NCI-H1436 treated with DMSO at 0.1 percent for 48 hours (cell line): ENCODE measurements at places on chromosomes 13 and 19.

GRCh38 chr19:3151563-3152418 lies 16.0 kb downstream of the GNA15 start:
- DNase-seq: no peak

DNA sequence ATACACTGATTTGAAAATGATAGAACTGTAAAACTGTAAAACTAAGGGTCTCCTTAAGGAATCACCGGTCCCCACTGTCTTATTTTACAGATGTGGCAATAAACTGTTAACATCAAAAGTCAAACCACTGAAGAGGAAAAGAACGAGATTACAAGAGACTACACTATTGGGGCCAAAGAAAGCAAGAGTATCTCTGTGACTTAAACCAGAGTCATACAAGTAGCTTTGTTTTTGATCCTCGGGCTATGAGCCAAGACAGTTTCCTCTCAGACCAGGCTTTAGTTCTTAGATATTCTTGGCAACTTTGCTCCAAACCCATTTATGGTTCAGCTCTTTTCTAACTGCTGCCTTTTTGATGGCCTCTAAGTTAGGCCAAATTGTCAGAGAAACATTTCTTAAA lies 113.8 kb downstream of the TBC1D4 start:
- DNase-seq: no peak

- no peak for DNase-seq
These were observed 70.2 kb downstream of the SOX1 start for GRCh38 chr13:112137144-112137543.

DNA sequence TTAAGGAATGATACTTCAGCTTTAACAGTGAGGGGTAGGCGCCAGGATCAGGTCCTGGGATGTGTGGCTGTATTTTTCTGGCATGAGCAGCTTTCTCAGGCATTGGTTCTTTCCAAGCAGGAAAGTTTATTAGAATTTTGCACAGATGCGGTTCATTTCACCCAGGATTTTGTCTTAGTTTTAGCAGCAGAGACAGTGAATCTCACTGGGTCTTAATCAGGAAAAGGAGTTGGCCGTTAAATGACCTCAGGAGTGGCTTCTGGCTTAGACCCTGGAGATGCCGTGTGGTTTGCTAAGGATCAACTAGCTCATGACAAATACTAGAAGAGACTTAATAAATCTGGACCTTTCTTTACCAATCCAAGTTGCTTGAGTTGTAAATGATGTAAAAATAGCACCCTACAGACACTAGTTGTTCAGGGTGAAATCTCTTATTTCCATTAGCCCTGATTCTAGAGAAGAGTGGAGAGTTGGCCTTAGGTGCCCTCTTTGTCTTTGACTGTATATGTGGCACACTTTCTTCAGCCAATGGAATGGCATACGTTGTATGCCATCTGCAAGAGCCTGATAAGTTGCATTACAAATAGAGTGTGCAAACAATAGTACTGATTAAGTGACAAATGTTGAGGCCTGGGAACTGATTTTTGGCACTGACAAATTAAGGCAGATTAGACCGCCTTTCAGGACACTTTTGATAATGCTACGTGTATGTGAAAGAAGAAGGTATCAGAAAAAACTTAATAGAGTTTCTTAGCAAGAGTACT lies 34.0 kb downstream of the LRCH1 start:
- no peak for DNase-seq

- DNase-seq: no peak
These were observed 7.4 kb upstream of the TBXA2R start for GRCh38 chr19:3613818-3614661.

DNA sequence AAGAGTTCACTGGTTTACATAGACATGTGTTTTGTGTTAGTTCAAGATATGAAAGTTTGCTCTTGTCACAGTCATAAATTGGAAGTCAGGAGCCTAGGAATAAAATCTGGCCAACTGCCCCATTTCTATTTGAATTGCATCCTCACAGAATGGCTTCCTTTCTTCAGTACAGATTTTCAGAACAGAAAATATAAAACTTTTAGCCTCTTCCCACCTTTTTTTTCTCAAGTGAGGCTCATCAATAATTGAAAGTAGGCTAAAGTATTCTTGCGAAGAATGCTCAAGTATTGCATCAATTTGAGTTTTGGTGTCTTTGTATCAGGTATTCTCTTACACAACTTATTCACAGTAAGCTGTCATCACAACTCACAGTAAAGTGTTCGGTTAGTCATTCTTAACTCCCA lies 802.7 kb downstream of the PCDH9 start:
- DNase-seq: no peak

DNA sequence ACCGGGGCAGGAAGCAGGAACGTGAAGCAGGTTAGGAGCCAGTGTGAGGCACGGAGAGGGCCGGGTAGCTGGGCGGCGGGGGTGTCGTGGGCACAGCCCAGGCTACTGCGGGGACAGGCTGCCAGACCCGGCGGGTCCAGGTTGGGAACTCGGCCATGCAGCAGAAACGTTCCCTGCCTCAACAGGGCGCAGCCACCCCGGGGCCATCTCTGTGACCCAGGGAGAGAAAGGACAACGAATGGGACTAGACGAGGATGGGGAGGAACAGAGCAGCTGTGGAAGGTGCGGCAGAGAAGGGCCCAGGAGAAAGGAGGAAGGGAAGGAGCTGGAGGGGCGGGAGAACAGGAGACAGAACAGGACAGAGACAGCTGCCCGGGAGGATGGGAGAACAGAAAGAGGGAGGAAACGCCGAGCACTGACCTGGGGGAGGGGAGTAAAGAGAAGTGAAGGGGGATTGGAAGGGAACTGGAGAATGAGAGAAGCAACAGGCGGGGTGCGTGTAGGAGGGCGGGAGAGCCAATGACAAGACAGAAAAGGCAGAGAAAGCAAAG lies 12.9 kb upstream of the GARIN5A start:
- no peak for DNase-seq

DNA sequence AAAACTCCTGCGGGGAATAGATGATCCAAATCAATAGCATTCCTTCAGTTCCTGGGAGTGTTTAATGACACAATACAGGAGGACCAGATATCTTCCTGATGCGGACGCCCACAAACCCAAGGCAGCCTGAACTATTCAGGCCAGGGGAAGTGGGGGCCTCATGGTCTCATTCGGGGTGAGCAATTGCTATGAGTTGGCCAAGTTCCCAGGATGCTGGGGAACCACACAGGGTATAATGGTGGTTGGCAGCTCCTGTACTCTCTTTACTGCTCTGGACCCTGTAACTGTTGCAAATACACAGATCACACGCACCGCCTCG lies 401.2 kb downstream of the IRS2 start:
- DNase-seq: no peak

DNA sequence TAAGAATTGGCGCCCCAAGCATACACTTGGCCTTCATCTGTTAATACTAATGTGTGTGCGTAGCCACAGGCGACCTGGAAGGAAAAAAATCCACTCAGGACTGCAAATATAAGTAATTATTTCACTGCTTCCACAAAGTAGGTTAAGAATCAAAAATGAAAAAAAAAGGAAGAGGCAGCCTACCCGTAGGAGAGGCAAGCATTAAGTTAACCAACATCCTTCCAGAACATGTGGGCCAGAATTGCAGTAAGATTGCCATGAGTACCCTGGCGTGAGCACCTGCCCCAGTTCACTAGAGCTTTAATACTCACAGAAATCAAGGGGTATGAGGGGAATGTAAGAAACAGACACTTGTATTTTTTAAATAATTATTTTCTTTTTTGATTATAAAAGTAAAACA lies 22.2 kb downstream of the RCBTB2 start:
- DNase-seq: no peak

GRCh38 chr13:73952648-73953047 lies 181.6 kb downstream of the KLF12 start:
- DNase-seq: no peak

GRCh38 chr19:13008926-13009787 lies 13.9 kb downstream of the NFIX start:
- DNase-seq: no peak

DNA sequence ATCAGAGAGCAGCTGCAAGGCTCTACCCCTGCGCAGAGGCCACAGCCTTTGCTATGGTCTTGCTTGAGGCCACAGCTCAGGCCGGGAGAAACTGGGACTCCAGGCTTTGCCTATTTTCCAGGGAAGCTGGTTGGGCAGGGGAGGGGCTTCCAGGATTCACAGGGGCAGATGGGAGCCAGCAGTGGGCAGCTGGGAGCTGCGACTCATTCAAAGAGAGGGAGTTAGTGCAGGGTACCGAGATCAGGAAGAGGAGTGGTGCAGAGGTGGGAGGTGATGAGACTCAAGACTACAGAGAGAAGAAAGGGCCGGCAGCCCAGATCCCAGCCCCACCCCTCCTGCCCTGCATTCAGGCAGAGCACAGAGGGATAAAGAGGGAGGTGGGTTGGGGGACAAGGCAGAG lies 12.1 kb downstream of the ADGRE5 start:
- no peak for DNase-seq

- DNase-seq: no peak
These were observed 4.5 kb upstream of the B3GNT8 start for GRCh38 chr19:41431426-41432386.

DNA sequence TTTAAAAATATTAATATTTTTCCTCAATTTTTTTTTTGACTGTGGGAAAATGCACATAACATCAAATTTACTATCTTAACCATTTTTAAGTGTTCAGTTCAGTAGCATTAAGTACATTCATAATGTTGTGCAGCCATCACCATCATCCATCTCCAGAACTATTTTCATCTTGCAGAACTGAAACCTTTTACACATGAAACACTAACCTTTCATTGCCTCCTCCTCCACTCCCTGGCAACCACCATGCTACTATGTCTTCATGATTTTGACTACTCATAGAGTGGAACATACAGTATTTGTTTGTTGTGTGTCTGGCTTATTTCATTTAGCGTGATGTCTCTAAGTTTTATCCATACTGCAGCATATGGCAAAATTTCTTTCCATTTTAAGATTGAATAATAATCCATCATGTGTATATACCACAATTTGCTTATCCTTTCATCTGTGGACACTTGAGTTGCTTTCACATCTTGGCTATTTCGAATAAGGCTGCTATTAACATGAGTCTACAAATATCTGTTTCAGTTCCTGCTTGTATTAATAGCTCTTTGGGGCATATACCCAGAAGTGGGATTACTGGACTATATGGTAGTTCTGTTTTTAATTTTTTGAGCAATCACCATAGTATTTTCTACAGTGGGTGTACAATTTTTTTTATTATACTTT lies 376.4 kb downstream of the MTUS2 start:
- no peak for DNase-seq

DNA sequence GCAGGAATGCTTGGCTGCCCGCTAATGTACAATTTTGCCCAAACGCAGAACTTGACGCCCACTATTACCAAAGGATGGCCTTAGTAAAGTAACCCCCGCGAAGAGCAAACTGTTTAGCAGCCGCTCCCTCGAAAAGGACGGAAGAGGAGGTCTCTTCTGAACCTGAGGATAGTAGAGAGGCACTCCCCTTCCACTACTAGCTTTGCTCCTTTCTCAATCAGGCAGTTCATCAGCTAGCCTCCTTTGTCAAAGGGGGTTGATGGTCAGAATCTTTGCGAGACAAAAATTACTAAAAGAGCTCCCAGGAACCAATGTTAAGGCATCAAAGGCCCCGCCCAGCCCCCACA lies 534 bp downstream of the CAB39L start:
- DNase-seq: no peak

GRCh38 chr13:101876951-101877350 lies 424.5 kb downstream of the ITGBL1 start:
- DNase-seq: no peak

- no peak for DNase-seq
These were observed 126.8 kb upstream of the RNF113B start for GRCh38 chr13:98303858-98304257.

DNA sequence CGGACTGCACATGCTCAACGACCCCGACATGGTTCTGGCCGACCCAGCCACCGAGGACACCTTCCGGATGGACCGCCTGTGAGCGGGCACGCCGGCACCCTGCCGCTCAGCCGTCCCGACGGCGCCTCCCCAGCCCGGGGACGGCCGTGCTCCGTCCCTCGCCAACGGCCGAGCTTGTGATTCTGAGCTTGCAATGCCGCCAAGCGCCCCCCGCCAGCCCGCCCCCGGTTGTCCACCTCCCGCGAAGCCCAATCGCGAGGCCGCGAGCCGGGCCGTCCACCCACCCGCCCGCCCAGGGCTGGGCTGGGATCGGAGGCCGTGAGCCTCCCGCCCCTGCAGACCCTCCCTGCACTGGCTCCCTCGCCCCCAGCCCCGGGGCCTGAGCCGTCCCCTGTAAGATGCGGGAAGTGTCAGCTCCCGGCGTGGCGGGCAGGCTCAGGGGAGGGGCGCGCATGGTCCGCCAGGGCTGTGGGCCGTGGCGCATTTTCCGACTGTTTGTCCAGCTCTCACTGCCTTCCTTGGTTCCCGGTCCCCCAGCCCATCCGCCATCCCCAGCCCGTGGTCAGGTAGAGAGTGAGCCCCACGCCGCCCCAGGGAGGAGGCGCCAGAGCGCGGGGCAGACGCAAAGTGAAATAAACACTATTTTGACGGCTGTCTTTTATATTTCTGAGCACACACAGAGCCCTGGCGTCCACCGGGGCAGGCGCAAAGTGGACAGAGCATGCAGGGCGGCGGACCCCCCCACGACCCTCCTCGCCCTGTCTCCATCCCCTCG lies 13.6 kb downstream of the COMP start:
- DNase-seq: no peak

- DNase-seq: no peak
These were observed 775.3 kb downstream of the UQCRFS1 start for GRCh38 chr19:28437390-28438346.

- no peak for DNase-seq
These were observed 14.2 kb downstream of the DPF1 start for GRCh38 chr19:38209671-38210457.

DNA sequence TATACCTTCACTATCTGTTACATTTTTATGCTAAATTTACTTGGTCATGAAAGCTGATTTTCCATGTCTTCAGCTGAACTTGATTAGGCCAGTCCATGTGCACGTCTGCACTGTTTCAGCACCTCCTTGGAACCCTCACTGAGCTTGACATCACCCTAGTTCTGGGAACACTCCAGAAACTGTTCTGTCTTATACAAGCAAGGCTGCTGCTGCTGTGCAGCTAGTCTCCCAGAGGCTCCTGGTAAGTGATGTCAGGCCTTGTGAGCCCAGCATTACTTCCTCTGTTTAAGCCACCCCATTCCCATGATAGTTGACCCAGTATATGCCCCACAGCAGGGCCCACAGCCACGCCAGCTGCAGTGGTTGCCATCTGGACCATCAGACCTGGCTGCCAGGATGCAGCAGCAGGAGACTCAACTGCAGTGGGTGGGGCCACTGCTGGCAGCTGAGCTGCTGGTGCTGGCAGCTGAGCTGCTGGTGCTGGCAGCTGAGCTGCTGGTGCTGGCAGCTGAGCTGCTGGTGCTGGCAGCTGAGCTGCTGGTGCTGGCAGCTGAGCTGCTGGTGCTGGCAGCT lies 90.5 kb upstream of the AKAP11 start:
- DNase-seq: no peak

GRCh38 chr19:44839276-44839675 lies 6.8 kb upstream of the NECTIN2 start:
- no peak for DNase-seq

GRCh38 chr19:10760273-10760944 lies 42.5 kb downstream of the DNM2 start:
- no peak for DNase-seq

GRCh38 chr19:21604351-21604926 lies 99.0 kb downstream of the ZNF429 start:
- no peak for DNase-seq
